ENCODE measurements at places on chromosomes 11 and 22.

DNA sequence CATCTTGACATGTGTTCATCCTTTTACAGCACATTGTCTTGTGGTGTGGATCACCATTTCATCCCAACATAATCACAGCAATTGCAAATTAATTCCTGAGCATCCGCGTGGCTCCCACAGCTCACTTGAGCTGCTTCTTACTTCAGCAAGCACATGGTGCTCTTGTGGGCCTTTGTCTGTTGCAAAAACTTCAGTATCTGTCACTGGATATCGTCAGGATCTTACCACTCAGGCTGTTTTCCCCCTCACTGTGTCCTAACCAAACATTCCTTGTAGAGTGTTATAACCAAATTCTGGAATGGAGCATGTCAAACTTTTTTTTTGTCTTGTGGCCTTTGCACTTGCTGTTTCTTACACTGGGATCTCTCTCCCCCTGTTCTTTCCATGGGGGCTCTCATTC lies 683.1 kb upstream of the ARHGAP42 start:
- no peak for DNase-seq

DNA sequence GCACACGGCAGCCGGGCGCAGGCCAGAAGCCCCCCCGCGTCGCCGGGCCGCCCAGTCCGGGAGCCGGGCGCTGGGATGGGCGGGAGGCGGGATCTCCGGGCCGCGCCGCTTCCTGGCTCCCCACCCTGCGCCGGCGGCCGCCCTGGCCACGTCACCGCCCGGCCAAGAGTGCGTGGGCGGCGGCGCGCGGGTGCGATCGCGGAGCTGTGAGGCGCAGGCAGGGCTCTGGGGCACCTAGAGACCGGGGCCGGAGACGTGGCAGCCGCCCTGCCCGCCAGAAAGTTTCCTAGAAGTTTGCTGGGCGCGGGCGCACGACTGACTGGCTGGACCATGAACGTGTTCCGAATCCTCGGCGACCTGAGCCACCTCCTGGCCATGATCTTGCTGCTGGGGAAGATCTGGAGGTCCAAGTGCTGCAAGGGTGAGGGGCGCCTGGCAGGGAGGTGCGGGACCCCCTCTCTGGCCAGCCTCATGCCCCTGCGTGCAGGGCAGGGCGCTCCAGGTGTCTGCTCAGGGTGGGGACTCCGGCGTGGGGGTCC lies at the start of gene KDELR3:
Gene KDELR3 (plus strand): TSS at position 193 of the 539 bp plus-strand sequence. CDS start 138 bp downstream, at position 331.
- no peak for DNase-seq

DNA sequence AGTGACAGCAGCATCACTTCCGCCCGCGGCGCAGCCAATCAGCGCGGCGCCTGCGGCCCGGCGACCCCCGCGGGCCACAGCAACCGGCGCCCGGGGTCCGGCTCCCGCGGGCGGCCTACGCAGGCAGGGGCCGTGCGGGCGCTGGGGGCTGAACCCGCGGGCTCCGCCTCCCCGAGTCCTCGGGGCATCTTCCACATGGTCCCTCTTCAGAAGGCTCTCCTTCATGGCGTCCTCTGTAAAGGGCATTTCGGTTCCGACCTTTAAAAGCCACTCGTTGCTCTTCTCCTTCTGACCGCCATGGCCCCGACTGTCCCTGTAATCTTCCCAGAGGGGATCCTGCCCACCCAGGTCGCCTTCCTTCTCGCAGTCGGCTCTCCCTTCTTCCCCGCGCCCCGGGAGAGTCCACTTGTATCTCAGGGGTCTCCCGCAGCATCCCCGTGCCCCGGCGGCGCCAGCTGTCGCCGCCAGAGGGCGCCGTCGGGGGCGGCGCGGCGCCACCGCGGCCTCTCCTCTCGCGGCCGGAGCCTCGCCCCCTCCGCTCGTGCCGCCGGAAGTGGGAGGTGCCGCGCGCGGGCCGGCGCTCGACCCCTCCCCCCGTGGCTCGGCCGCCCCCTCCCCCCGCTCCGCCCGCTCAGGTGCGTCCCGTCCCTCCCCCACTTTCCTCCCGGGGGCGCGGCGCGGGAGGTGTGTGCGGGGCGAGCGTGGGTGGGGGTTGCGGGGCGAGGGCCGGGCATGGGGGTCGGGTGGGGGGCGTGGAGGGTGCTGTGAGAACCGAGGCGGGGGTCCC lies at the start of gene RNF214:
Gene RNF214 (plus strand): TSS at position 580 of the 787 bp plus-strand sequence. CDS start 1,602 bp downstream, outside the sequence.
- DNase-seq = peak; percentile 77

GRCh38 chr22:31728857-31729256 lies 21.1 kb downstream of the PRR14L start:
- no peak for DNase-seq

- no peak for DNase-seq
Observed at GRCh38 chr11:76649011-76649410, 21.5 kb downstream of the LRRC32 start.

DNA sequence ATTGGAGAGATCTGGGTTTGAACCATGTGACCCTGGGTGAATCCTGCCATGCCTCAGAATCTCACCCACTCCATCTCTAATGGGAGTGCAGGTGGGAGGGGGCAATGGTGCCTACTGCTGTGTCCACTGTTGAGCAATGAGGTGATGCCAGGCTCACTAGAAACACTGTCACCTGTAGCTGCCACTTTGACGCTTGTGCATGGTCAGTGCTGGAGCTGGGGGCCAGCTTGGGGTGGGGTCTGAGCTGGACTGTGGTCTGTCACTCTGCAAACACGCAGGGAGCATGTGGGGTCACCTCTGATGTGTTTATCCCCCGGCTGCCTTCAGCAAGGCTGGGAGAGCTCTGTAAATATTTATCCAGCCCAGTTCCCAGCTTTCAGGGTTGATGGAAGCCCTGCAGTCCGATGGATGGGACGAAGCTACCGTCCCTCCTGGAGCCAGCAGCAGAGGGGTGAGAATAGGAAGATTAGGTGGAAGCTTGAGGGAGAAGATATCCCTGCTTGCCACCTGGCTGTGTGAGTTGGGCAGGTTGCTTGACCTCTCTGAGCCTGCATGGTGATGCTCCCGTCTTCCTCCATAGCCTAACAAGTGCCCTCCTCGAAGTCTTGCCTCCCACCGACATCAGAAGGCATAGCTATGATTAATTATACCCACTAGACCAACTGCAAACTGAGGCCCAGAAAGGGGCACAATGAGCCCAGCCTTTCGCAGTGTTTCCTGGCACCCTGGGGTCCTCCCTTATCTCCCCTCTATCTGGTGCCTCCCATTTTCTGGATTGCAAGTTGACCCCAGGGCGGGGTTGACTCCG lies 1.7 kb downstream of the MMP11 start:
- DNase-seq = no peak

DNA sequence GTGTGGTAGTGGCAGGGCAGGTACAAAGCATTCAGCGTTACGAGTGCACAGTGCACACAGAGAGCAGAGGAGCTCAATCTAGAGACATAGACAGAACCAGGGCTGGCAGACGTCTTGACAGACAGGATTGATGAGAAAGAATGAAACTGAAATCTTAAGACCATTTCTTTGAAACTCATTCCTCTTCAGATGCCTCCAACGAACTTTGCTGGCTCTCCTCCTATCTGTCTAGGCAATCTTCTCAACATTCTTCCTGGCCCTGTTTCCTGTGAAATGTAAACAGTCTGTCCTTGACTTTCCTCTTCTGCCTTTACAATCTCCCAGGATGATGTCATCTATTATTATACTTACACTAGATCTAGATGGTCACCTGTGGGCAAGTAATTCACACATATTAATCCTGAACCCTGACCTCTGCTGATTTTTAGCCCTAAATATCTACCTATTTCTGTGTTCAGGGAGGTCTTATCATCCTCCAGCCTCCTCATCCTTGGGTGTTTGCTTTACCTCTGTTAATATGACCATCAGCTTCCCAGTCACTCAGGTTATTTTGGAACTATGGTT lies 119.5 kb downstream of the ENTHD1 start:
- DNase-seq = peak; percentile 40

DNA sequence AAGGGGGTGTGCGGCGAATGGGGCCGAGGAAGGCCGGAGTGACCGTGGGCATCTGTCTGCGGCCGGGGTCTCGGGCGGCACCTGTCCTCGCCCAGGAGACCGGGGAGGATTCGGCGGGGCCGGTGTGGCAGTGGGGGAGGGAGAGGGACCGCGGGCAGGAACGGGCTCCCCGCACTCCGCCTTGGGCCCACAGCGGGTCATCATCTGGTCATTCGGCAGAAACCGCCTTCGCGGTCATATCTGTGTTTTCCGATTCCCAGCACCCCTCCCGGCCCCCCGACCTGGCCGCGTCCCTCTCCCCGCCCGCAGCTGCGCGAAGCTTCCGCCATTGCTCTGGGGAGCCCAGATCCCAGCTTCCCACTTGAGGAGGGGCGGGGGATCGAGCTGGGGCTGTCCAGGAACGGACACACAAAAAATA lies 824 bp upstream of the CBX6 start:
- DNase-seq = no peak

DNA sequence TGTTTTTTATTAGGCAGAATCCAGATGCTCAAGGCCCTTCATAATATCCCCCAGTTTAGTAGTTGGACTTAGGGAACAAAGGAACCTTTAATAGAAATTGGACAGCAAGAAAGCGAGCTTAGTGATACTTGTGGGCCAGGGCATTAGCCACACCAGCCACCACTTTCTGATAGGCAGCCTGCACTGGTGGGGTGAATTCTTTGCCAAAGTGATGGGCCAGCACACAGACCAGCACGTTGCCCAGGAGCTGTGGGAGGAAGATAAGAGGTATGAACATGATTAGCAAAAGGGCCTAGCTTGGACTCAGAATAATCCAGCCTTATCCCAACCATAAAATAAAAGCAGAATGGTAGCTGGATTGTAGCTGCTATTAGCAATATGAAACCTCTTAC lies 1.4 kb downstream of the HBB start:
- DNase-seq = no peak

DNA sequence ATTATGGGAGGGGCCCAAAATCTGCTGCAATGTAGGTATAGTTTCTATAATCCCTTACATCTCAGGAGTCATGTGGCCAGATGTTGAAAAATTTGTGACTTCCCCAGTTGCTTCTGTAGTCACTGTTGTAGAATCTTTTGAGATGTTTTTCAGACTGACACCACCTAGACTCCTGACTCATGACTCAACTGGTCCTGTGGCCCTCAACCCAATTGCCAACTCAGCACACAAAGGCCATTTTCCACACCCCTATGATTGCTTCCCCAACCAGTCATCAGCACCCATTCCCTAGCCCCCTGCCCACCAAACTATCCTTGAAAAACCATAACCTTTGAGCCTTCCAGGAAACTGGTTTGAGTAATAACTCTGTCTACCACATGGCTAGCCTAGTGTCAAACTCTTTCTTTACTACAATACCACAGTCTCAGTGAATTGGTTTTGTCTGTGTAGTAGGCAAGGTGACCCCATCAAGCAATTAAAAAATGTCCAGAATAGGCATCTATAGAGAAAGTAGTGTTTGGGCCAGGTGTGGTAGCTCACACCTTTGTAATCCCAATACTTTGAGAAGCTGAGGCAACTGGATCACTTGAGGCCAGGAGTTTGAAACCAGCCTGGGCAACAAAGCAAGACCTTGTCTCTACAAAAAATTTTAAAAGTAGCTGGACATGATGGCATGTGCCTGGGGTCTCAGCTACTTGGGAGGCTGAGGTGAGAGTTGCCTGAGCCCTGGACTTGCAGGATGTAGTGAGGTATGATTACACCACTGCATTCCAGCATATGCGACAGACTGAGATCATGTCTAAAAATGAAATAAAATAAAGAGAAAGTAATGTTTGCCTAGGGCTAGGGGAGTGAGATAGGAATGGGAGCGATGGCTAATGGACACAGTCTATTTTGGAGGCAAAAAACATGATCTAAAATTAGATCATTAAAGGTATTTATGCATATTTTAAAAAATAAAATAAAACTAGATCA lies 24.1 kb upstream of the FEZ1 start:
- no peak for DNase-seq

GRCh38 chr22:27810609-27811151 lies 9.1 kb upstream of the MN1 start:
- no peak for DNase-seq

DNA sequence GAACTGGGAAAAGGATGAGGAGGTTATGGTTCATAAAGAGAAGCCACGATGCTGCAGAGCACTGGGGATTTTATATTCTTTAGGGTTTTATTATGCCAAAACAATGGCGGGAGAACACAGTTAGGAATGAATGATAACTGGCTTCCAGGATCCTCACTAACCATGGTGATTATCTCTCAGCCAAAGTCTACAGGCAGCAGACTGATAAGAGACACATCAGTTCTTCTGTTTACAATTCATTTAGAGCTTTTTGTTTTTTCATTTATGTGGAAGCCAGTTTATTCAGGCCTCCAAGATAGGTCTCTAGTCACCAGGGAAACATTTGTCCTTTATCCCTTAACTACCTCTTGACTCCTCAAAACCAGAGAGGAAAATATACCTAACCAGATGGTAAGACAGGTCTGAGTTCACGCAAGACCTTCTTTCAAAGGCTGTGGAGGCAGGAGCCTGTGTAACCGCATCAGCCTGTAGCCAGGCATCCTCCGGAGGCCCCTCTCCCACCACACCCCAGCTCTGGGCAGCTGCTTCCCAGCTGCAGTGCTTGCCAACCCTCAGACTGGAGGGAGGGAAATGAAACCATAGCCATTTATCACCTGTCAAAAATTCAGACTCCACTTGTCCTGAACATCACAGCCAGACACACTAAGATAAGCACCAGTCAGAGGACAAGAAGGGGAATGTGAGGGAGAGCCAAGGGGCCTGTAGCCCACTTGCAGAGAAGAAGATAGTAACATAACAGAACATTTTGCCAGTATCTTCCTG lies 57.2 kb upstream of the FAM181B start:
- DNase-seq = no peak

DNA sequence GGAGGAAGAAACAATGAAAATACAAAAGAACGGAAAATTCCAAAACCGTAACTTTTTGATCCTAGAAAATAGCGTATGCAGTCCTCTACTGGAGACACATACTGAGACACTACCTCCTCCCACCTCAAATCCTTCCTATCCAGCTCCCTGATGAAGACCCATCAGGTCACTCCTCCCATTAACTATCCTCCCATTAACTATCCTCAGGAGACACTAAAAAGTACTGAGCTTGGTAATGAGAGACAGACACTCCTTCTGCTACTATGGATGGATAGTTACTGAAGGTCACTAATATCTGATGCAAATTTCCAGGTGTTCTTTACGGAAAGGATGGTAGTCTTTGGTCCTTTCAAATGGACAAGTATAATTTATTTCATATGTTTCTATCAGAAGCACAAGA lies 237.5 kb upstream of the BLID start:
- no peak for DNase-seq

Data from CD4-positive, alpha-beta T cell treated with Interleukin-6 at 100 ng/mL for 8 hours (primary cell).